Muscle of leg (tissue), 16 donors: ENCODE measurements at places on chromosomes 7 and 10.

DNA sequence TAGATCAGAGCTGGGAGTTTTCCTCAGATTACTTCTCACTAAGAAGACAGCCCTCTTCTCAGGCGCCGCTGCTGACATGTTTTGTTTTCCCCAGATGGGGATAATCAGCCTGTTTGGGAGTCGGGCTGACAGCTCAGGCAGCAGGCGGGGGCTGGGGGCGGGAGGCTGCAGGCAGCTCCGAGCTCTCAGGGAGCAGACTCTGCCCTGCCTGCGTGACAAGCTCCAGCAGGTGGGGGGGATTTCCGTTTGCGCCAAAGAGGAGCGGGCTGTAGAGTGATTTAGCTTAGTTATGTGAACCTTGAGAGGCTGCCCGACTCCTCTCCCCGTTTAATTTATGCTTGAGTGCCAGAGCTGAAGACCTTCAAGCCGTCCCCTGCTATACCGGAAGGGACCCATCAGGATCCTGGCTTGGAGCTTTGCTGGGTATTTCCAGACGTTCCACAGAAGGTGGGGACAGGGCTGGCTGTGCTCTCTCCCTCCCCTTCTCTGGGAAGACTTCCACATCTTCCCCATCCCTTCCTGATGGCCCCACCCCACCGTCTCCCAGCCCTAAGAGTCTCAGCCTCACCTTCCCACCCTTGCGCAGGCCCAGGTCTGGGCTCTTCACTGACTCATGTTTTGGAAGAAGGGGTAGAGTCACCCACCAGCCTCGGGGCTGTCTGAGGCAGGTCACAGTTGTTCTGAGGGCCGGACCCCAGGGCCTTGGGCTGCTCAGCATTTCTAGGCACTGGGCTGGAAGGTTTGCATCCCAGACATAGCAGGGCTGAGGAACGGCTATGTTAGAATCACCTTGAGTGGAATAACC, 24.7 kb upstream of the ADCYAP1R1 start:
- DNase-seq: peak; percentile 81

GRCh38 chr10:49071160-49071761, 44.1 kb downstream of the VSTM4 start:
- DNase-seq: peak; percentile 52

GRCh38 chr10:72694476-72695369, 2.8 kb downstream of the MCU start:
- DNase-seq: peak; percentile 74

DNA sequence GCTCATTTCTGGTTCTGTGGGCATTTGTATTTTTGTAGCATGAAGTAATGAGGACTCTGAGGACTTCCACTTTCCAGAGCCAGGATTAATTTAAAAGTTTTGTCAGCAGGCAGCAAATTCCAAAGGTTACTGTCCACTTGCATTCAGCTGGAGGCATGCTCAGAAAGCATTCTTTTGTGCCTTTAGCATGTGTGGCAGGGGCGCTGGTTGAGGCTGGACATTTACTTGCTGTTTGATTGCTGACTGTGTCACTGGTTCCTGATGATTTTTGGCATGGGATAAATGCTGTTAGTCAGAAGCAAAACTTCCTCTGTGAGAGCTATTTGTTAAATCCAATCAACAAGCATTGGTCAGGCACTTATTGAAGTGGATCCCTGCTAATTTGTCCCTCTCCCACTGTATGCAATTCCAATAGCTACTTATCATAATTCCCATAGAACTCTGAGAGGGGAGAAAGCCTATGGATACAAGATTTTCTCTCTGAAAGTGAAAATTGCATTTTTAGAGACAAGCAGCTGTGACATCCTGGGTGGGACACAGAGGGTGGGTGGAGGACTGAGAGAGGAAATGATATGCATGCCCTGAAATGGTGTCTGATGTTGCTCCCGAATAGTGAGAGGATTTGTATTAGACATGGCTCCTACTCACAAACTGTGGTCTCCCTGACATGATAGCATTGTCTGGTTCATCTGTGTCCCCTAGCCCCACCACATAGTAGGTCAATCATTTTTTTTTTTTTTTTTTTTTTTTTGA, 161.2 kb upstream of the WDR11 start:
- DNase-seq: no peak

DNA sequence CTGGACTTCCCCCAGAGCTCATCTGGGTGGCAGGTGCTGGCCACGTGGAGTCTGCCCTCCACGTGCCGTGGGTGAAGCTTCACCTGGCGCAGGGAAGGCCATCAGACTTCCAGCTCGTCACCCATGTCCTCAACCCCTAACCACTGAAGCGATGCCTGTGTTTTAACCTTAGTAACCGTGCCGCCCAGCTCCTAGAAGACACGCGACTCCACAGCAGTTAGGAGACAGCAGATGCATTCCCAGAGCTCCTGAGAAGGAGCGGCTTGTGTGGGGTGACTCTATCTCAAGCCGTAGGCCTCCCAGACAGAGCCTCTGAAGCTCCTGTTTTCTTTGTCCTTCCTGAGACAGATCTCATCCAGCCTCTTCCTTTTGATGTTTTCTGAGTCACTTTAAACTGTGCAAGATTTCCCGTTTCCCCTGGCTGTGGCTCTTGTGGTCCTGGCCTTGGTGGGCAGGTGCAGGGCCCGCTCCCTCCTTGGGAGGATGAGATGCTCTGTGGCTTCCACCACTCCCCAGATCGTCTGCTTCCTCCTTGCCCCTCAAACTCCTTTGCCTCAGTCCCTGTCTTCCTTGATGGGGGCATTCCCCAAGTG, 41.4 kb upstream of the AP5Z1 start:
- DNase-seq: no peak

DNA sequence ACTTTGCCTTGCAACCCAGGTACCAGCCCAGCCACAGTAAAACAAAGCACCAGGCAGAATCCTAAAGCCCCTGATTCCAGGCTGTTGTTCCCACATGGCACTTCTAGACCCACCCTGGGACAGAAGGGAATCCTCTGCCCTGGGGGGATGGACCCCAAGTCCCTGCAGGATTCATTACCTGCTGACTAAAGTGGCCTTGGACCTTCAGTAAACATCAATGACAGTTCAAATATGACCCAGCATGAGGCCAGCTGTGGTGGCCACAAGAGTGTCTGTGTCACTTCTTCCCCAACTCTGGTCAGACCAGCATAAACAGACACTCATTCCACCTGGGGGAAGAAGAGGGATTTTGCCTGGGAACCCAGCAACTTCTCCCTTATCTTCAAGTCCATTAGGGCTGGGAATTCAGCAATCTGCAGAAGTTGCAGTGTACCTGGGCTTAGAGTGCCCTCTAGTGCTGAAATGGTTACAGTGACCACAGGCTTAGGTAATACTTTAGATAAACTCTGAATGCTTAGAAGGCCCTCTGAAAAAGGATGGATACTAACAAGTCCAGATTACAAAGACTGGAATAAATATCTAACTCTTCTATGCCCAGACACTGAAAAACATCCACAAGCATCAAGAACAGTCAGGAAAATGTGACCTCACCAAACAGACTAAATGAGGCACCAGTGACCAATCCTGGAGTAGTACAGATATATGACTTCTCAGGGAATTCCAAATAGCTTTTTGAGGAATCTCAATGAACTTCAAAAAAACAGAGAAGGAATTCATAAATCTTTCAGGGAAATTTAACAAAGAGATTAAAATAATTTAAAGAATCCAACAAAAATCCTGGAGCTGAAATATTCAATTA, 108.5 kb upstream of the TMEM168 start:
- peak; percentile 35 for DNase-seq

- DNase-seq: no peak
Measured at GRCh38 chr10:111548084-111548726, 471.4 kb downstream of the ADRA2A start.

DNA sequence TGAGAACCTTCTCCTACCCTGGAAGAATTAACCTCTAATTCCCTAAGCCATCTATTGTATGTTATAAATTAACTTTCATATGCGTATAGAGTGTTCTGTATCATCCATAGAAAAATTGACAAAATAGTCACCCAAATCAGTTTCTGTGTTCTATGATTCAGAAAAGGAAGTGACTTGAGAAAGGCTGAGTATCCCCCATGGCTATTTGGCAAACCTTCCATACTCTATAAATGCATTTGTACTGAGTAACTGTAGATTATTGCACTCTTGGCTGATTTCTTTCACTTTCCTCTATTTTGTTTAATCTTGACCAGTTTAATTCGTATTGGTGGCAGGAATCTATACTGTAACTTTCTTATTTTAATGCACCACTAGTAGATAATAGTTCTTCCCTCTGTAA, 182.2 kb downstream of the HTR7 start:
- peak; percentile 2 for DNase-seq

DNA sequence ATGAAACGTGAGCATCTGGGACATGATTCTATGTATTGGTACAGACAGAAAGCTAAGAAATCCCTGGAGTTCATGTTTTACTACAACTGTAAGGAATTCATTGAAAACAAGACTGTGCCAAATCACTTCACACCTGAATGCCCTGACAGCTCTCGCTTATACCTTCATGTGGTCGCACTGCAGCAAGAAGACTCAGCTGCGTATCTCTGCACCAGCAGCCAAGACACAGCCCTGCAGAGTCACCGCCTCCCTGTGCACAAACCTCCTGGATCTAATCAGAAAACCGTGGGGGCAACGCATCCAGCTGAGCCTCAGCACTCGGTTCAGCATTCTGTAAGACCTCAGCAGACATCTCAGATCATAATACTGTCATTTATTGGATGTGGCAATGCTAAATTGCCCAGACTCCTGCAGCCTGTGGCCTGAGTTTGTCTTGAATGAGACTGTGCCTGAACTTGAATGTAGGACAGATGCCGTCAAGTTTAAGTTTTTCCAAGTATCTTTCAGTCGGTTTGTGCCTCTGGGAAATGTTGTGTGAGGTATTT, 41.5 kb upstream of the PRSS58 start:
- no peak for DNase-seq

DNA sequence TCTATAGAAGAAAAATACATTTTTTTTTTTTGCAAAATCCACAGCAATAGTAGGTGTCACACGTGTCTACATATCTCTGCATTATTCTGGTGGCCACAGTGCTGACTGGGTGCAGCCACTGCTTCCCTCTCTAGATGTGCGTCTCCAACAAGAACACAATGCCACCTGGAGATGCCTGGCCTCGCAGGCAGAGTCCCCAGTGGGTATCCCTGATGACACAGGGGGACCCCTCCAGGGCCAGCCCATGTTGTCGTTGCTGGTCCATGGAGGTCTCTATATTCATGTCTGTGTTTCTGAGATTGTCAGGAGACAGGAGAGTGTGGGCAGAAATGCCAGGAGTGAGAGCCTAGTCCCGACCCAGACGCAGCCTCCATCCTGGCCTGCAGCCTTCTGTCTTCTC, 345.9 kb upstream of the SHH start:
- no peak for DNase-seq

- peak; percentile 25 for DNase-seq
Measured at GRCh38 chr10:7405637-7406036, 5.2 kb downstream of the SFMBT2 start.

DNA sequence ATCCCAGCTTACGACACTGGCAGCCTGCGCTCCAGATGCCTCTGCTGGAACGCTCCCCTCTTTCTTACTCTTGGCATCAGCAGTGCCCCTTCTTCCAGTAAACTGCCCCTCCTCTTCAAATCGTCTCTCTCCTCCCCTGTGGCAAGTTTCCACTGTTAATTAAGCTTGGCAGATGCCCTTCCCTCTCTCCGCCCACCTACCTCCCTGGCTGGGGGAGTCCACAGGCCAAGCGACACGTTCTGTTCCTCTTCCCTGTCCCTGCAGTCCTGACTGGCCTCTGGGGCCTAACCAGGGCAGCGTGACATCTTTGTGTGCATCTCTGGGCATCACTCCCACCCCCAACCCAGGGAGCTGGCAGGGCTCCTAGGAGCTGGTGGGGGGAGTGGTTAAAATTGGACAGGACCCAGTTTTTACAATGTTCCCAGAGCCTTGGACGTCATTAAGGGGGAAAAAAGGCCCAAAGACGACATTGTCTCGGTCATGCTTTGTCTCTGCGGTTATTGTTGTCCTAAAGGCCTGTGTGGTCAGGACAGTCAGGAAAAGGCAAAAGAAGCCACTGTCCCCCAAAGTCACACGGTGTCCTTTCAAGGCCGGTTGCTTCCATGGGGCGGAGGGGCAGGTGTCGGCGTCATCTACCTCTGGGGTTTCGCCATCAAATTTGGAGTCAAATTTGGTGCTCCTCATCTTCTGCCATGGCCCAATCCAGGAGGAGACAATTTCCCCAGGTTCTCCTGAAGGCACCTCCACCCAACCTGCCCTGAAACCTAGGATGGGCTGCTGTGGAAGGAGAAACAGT, 54.2 kb downstream of the DLG5 start:
- DNase-seq: peak; percentile 62

GRCh38 chr7:27145914-27146412, 1.6 kb downstream of the HOXA6 start:
- DNase-seq: no peak

- DNase-seq: peak; percentile 18
Measured at GRCh38 chr7:22356701-22357310, at the start of gene RAPGEF5. Gene RAPGEF5 (minus strand): TSS chr7:22357154. CDS start chr7:22357060, 94 bp downstream.
